ENCODE measurements at places on chromosomes 3 and 15.

DNA sequence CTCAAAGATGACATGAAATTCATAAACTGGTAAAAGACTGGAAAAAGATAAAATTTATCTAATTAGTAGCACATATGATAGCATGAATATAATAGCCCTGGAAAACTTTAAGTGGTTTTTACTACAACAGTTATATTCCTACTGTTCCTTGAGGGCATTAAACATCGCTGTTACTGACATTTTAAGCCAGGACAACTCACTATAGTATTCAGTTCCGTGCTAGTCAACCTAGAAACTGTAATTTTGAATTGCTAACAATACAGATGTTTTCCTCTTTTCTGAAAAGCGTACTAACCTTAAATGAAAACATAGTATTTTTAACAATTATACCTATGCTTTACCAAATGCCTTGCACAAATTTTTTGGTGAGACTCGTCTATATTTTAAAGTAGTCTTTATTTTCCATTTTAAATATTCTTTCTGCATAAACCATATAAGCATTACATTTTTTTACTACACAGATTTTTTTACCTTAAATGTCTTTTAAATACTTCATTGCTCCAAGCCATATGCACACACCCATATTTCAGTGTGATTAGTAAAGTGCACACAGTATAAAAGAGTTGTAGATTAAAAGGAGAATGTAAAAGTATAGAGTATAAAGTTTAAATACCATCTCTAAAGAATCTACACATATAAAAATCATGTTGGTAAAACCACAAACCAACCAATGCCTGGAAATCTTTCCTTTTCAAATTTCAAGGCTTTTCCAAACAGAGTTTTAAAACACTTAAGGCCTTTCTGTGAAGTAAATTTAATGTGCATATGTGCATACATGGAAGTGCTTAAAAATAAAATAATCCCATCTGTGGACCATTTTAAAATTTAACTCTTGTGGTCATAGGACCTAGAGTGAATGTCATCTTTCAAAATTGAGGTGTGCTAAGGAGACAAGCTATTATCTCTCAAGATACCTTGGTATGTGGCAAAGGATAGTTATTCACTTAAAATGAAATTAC lies 20.1 kb upstream of the CBLB start:
- no peak for DNase-seq

- DNase-seq: no peak
Observed at GRCh38 chr3:64220161-64220914, 4.9 kb downstream of the PRICKLE2 start.

DNA sequence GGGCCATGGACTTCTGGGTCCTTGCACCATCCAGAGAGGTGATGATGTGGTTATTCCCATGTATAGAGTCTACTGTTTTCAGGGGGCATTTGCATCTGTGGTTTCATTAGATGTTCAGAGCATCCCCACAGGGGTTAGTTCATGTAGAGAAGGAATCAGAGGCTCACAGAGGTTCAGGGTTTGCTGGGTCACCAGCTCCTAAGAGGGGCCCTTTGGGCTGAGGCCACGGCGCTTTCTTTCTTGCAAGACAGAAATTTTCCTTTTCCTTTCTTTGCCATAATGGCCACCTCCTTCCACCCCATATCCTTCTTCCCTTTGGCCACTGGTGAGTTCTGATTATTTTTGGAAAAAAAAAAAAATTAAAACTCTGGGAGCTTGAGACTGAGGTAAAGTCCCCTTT lies 62.3 kb downstream of the APBA2 start:
- no peak for DNase-seq

GRCh38 chr15:66405615-66406014 lies 18.9 kb downstream of the MAP2K1 start:
- DNase-seq: no peak

DNA sequence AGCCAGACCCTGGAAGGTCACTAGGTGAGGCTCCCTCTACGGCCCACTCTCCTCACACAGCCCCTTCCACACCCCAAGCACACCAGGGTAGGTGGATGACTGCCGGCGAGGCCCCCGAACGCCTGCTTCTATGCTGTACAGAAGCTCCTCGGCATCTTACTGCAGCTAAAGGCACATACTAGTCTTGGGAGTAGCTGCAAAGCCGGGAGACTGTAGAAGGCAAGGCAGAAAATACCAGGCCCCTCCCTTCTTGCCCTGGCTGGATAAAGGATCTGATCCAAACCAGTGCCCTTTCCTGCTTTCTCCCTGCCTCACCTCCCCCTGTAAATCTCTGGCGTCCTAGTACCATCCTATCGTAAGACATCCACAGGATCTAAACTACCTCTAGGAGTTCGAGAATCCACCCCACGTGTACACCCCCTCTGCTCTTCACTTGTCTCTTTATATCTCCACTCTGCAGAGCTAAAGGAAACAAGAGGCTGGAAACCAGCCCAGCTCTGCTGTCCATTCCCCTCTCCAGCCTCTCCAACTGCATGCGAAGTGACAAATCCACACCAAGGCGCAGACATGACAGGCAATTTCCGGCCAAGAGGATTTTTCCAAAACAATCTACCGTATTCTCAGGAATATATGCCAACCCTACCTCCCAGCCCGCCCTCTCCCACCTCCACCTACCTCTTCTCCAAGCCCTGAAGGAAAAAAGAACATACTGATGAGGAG lies 11.8 kb downstream of the TNK2 start:
- DNase-seq: no peak

DNA sequence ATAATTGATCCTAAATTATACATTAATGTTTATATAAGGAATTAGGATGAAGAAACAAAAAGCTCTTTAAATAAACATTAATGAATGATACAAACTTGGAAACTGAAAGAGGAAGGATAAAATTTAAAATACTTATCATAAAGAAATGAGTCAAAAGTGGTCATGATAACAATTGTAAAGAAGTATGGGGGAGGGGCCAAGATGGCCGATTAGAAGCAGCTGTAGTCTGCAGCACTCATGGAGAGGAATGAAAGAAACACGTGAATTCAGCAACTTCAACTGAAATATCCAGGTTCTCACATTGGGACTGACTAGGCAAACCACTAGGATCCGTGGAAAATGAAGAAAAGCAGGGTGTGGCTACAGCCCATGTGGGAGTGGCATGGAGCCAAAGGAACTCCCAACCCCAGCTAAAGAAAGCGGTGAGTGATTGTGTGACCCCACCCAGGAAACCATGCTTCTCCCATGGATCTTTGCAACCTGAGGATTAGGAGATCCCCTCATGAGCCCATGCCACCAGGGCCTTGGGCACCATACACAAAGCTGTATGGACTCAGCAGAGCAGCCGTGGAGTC lies 13.1 kb upstream of the CP start:
- DNase-seq: no peak

GRCh38 chr15:52217186-52217585 lies 26.0 kb upstream of the GNB5 start:
- peak; percentile 21 for DNase-seq

GRCh38 chr15:66249605-66250174 lies 3.9 kb downstream of the MEGF11 start:
- DNase-seq: no peak

- DNase-seq: no peak
Observed at GRCh38 chr15:66047321-66048024, 178.2 kb downstream of the RAB11A start.

GRCh38 chr15:85118173-85118572 lies 136.5 kb downstream of the PDE8A start:
- DNase-seq: no peak

GRCh38 chr3:87733671-87734367 lies 325.0 kb downstream of the CGGBP1 start:
- no peak for DNase-seq

DNA sequence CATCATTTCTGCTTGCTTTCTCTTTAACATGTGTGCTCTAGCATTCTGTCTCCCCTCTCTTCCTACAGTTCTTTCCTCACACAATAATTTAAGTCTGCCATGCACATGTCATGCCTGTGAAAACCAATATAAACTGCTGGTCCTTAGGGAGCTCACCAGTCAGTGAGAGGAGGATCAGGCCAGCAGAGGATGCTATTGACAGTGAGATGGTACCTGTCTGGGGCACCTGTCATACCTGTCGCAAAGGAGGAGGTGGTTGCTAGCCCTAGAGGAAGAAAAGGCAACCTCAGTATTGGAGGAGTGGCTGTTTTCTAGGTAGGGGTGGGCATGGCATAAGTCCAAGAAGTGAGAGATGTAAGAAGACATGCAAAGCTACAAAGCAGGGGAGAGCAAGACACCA lies 194.6 kb downstream of the GABRG3 start:
- no peak for DNase-seq

DNA sequence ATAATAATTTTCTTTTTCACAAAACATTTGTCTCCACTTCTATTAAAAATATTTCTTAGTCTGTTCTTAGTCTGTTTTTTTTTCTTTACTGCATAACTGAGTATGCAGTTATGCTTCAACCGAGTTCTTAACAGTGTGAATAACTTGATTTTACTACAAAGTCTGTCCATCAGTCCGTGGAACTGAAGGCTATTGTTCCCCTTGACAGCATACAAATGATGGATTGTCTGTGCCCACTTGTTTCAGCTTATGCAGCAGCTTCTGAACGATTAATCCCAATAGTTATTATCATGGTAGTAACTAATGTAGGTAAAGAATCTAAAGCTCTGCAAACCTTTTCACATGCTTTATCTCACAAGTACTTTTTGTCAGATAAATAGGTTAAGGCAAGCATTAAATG lies 150.7 kb downstream of the SSR3 start:
- DNase-seq: no peak

DNA sequence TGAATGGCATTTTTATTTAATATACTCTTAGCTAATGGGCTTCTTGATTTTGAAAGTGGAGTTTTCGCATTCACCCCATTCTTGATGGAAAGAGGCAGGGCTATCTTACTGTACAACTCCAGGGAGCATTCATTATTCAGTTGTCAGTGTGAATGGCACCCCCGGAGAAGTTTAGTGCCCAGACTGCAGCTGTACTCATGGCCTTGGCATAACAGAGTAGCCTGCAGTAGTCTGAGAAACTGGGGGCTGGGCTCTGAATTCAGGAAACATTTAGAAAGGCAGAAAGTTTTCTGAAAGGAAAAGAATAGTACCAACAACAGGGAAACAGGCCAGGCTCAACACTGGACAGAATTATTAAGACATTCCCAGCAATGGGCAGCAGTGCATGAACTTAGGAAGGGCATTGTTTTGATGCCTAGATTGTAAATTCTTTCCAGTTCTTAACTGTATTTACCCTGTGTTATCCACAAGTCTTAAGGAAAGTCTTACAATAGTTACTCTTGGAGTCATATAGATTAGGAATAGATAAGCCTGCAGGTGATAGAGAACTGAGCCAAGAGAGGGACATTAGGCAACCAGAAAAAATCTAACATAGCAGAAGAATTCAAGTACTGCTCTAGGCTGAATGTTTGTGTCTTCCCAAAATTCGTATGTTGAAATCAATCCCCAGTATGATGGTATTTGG lies 44.4 kb downstream of the TIPARP start:
- no peak for DNase-seq

GRCh38 chr15:64092864-64093626 lies 593 bp downstream of the CIAO2A start:
- DNase-seq: peak; percentile 39

- DNase-seq: no peak
Observed at GRCh38 chr3:17320266-17320665, 422.2 kb downstream of the TBC1D5 start.

- DNase-seq: no peak
Observed at GRCh38 chr3:46845397-46845859, 17.8 kb downstream of the MYL3 start.

DNA sequence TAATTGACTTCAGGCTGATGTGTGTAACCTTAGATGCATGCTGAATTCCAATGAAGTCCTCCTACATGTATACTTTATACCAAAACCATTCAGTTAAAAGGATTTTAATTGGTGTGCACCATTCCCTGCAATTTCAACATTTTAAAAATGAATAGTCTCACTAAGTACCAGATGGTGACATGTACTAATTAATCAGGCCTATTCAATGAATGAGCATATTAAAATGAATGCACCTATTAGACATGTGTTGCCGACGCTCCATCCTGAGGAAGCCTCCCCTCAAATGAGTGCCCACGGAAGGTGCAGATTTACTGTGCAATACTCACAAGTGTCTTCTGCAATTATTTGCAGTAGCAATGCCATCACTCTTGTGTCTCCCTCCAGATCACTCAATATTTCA lies 124.7 kb upstream of the TSPAN3 start:
- DNase-seq: no peak

GRCh38 chr3:23996095-23996524 lies 51.0 kb downstream of the NR1D2 start:
- DNase-seq: no peak

DNA sequence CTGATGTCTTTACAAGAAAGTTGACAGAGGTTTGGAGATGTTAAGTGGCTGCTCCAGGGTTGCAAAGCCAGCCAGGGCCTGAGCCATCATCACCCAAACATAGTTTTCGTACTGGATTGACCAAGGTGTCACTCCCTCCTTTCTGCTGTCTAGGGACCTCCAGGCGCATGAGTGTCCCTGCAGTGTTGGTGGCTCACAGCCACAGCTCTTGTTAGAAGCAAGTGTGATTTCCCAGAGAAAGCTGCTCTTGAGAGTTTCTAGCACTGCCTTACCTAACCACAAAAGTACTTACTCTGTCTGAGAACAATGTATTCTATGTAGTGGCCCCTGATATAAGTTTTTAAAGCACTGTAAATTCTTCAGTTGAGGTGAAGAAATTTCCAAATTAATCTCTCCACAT lies 144.1 kb downstream of the SOX2 start:
- no peak for DNase-seq

DNA sequence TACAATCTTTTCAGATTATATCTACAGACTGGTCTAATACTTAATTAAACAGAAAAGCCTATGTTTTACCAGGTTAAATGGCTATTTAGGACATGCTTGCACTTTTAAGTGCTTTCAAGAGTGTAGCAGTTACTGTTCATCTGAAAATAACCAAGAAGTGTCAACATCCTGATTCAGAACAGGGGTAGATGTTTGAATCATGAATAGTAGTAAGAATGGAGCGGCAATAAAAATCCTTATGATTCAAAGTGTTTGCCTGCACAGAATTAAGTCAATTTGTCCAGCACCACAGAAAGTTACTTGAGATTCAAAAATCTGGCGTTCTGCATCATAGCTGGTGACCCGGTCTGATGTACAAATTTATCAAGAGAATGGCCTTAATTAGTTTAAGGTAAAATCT lies 48.3 kb downstream of the GREM1 start:
- DNase-seq: no peak

DNA sequence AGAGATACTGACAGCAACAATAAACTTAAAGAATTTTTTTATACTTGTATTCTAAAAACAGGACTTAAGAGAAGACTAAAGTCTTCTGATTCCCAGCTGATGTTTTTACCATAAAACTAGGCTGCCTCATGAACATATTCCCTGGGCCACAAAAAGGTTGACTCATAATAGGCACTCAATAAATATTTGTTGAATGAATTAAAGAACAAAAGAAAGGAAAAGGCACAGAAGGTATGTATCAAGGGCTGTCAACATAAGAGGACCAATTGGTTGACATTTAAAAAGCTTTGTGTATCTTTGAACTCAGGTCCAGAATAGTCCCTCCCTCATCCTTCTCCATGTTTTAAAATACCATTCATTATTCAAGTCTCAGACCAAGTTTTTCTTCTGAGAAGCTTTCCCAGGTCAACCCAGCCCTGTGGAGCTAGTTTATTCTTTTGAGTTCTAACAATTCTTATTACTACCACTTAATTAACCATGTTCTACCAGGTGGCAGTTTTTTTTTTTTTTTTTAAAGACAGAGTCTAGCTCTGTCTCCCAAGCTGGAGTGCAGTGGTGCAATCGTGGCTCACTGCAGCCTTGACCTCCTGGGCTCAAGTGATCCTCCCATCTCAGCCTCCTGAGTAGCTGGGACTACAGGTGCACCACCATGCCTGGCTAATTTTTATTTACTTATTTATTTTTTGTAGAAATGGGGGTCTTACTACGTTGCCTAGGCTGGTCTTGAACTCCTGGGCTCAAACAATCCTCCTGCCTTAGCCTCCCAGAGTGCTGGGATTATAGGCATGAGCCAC lies 17.5 kb upstream of the ARHGEF3 start:
- DNase-seq: no peak

Measured in activated naive CD4-positive, alpha-beta T cell treated with Interleukin-2 at 50 U/mL for 16 hours (primary cell).